H1 (cell line): ENCODE measurements at places on chromosomes 1 and 21.
A peak's percentile ranks its signal among the peaks of the same experiment; 100 is the strongest.

- peak; percentile 27 for DNase-seq
Measured at GRCh38 chr1:227729881-227730629, 5.0 kb downstream of the JMJD4 start.

- DNase-seq = peak; percentile 98
Measured at GRCh38 chr1:40338745-40339419, 21.8 kb upstream of the COL9A2 start.

- no peak for DNase-seq
Measured at GRCh38 chr1:182299728-182300616, 91.6 kb downstream of the GLUL start.

GRCh38 chr1:40478276-40478675, 1.2 kb downstream of the ZFP69 start:
- DNase-seq = no peak

- DNase-seq = no peak
Measured at GRCh38 chr1:43864111-43865045, 69.2 kb upstream of the ARTN start.

DNA sequence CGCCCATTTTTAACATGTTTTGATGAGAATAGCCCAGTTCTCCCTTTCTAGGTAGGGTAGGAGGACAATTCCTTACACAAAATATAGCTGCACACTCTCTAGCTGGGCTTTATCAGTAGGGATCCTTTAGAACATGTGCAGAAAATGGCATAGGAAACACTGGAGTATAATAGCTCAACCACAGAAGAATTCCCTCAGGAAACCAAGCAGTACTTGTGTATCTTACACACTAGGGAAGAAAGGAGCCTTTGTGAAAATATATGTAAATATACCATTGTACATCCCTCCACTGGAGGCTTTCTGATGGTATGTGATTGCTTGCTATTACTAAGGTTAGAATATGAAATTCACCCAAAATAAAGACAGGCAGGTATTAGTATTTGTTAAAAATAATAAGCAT, 153.5 kb downstream of the LRRC40 start:
- DNase-seq = no peak

DNA sequence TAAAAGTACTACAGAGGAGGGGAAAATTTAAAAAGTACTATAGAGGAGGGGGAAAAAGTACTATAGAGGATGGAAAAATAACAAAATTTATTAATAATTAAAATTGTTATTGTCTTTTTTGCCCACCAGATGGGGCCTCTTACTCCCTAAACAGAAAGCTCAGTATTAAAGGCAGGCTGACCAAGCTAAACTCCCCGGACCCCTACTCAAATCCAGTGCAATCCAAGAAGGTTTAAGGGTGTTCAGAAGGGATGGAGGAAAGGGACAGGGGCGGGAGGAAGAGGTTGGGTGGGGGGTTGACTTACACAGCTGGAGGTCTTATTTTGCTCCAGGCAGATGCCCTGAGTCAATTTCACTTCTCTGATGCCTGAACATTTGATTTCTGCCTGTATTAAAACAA, 13.7 kb downstream of the CD34 start:
- no peak for DNase-seq
